ENCODE measurements at places on chromosomes 6 and 20.

DNA sequence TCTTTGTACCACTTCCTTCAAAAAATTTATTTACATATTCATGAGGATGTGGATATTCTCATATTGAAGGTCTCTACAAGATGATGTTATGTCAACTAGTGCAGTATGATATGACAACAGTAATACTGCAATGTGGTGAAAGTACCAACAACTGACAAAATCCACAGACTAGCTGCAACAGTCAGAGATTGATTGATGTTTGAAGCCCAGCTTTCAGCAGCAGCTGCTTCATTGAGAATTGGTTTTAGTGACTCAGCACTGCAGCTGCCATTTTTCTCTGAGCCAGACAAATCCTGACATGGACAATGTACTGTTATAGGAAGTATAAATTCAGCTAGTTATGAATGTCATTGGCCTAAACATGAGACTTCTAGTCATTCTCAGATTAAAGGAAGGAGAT is 53.8 kb downstream of the PKIB start:
- no peaks in the 10 kb centered on the region for H3K27me3 ChIP-seq
- no peak overlapping the region for H3K27ac ChIP-seq
- H3K4me1 ChIP-seq = no peaks in the 10 kb centered on the region
- DNase-seq = no peak
- no peak overlapping the region for H3K4me3 ChIP-seq
- no peaks in the 10 kb centered on the region for H3K36me3 ChIP-seq

DNA sequence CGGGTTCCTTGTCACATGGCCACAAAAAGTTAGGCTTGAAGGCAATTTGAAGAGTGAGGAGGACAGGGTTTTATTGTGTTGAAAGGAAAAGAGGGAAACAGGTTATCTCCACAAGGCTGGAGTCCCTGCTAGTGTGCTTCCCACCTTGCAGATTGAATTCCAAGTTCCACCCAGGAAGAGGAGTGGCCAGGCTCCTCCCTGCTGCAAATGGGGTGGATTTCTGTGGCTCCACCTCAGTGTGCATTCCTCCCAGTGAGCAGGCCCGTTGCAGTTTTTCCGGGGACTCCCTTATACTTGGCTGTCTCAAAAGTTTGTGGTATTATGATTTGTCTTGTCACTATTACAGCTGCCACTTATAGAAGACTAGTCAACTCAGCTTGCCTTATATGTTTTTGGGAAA is 281.8 kb upstream of the PLCB4 start:
- H3K27ac ChIP-seq = no peak overlapping the region
- H3K36me3 ChIP-seq = no peaks in the 10 kb centered on the region
- no peak overlapping the region for H3K4me3 ChIP-seq
- no peaks in the 10 kb centered on the region for H3K27me3 ChIP-seq

DNA sequence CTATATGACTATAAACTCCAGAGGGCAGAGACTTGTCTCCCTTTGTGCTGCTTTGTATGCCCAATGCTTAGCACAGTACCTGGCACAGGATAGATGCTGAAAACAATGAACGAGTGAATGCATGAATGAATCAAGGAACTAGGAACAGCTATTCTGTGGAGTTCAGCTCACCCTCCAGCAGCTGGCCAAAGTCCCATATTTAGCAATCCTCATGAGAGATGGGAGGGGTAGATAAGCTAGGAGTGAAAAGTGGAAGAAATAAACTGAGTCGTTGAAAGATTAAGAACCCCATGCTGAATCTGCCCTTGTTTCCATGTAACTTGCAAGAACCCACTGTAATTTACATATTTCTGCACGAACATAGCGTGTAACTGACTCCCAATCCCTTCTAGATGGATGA is 106.5 kb downstream of the MAFB start:
- DNase-seq = no peak
- H3K4me1 ChIP-seq = peaks cover 31% of the 10 kb centered on the region
- no peaks in the 10 kb centered on the region for H3K36me3 ChIP-seq
- H3K27ac ChIP-seq = no peak overlapping the region
- no peak overlapping the region for H3K4me3 ChIP-seq

GRCh38 chr6:39425346-39426072 is 103.0 kb upstream of the KCNK16 start:
- no peak overlapping the region for H3K4me3 ChIP-seq
- peaks cover 8% of the 10 kb centered on the region for H3K4me1 ChIP-seq
- no peaks in the 10 kb centered on the region for H3K36me3 ChIP-seq
- H3K27me3 ChIP-seq = no peaks in the 10 kb centered on the region
- no peak for DNase-seq

- no peak overlapping the region for H3K27ac ChIP-seq
- H3K4me1 ChIP-seq = no peaks in the 10 kb centered on the region
- no peaks in the 10 kb centered on the region for H3K27me3 ChIP-seq
- H3K4me3 ChIP-seq = no peak overlapping the region
These were observed 121.3 kb downstream of the SLC23A2 start for GRCh38 chr20:4880051-4880450.

- no peaks in the 10 kb centered on the region for H3K36me3 ChIP-seq
- H3K27ac ChIP-seq = no peak overlapping the region
- H3K27me3 ChIP-seq = no peaks in the 10 kb centered on the region
- H3K4me3 ChIP-seq = no peak overlapping the region
- H3K4me1 ChIP-seq = peaks cover 1% of the 10 kb centered on the region
These were observed 24.0 kb upstream of the CCND3 start for GRCh38 chr6:41965429-41966213.

GRCh38 chr6:138245751-138246150 is 27.5 kb upstream of the PBOV1 start:
- no peak overlapping the region for H3K27ac ChIP-seq
- DNase-seq = no peak
- H3K4me3 ChIP-seq = no peak overlapping the region
- no peaks in the 10 kb centered on the region for H3K36me3 ChIP-seq
- no peaks in the 10 kb centered on the region for H3K27me3 ChIP-seq

Measured in esophagus squamous epithelium (tissue), 5 donors.